NCI-H2081 treated with DMSO at 0.1 percent for 48 hours (cell line): ENCODE measurements at places on chromosomes 13 and 19.

GRCh38 chr19:36939153-36939552, 23.0 kb downstream of the ZNF568 start:
- no peak for DNase-seq

DNA sequence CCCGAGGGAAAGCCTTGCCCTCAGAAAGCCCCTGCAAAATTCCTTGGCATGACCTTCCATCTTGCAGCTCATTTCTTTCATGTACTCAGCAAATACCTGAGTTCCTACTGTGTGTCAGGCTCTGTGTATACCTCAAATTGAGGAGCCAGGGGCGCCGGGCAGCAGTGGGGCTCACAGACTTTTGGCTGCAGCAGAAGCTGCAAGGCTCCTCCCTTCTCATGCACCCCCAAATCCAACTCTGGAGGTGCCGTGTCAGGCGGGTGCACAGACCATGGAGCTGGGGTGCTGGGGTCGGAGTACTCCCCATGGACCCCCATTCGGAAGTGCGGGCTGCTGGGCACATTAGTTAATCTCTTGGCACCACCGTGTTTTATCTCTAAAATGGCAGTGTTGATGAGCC, 72.3 kb downstream of the COL4A2 start:
- no peak for DNase-seq

GRCh38 chr19:54576411-54576976, 2.9 kb downstream of the LILRA2 start:
- DNase-seq = no peak

DNA sequence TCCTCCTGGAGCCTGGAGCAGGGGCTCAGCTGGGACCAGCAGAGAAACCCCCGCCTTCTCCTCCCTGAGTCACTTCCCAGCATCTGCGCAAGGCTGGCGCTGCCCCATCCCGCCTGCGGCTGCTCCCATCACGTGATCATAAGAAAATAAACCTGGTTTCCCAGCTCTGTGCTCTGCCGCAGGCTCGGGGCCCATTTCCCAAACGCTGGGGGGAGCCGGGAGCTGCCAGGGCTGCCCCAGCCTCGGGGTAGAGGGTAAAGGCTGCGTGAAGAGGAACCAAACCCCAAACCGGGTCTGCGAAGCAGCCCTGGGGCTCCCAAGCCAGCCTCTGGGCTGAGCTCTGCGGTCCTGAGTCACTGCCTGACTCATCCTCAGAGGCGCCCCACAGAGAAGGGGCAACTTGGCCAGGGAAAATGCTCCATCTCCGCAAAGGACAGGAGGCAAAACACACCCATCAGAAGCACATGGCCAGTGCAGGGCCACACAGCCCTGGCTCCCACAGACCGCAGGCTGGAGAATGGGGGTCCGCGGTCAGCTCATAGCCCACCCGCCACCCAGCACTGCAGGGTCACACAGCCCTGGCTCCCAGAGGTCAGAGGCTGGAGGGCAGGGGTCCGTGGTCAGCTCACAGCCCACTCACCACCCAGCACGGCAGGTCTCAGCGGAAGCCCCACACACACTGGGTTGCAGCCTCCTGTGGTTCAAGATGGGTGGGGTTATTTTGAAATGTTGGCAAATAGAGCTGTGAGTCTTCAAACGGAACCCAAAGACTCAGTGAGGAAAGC, 67.1 kb downstream of the RASA3 start:
- DNase-seq = no peak

DNA sequence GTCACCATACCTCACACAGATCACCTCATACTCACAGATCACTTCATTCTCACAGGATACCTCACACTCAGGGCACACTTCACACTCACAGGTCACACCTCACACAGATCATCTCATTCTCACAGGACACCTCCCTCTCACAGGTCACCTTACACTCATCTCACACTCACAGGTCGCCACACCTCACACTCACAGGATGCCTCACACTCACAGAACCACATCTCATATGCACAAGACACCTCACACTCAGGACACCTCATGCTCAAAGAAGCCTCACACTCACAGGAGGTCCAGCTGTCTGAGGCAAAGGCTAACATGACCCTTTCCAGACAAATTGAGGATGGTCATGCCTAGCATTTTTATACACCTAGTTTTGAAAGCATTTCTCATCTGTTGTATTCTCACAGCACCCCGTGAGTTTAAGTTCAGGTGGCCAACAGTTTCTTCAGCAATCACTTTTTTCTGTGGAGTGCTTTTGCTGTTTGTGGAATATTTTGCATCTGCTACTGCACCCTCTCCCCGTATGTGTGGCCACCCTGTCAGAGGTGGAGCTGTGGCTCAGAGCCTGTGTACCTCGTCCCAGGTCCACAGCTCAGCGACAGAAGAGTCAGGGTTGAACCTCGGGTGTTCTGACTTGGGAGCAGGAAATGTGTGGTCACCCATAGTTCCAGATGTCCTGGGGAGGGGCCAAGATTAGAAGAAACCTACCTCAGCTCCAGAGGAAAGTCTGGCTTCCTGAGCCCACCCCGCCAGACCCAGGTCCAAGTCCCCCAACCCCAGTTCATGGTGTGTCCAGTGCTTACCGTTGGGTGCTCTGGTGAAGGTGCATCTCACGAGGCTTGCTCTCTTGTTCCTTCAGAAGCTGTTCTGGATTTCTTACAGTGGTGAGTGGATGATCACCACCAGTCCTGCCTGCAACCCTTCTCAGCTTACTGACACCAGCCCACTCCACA, 7.6 kb downstream of the F7 start:
- DNase-seq = no peak

DNA sequence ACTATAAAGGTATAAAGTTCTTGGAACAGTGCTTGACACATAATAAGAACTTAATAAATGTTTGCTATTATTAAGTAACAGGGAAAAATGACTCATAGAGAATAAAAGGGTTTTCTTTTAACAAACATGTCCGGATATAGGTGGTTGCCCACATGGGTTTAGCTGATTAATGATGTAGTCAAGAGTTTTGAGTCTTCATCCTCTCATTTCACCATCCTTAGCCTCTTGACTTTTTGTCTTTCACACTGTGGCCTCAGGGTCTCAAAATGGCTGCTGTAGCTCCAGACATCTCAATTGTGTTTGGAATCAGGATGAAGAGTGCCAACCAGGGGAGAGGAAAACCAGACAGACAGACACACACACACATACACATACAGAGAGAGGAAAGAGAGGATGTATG, 97.9 kb downstream of the HSPH1 start:
- no peak for DNase-seq

GRCh38 chr13:21583478-21583877, 20.5 kb downstream of the MICU2 start:
- DNase-seq = no peak

DNA sequence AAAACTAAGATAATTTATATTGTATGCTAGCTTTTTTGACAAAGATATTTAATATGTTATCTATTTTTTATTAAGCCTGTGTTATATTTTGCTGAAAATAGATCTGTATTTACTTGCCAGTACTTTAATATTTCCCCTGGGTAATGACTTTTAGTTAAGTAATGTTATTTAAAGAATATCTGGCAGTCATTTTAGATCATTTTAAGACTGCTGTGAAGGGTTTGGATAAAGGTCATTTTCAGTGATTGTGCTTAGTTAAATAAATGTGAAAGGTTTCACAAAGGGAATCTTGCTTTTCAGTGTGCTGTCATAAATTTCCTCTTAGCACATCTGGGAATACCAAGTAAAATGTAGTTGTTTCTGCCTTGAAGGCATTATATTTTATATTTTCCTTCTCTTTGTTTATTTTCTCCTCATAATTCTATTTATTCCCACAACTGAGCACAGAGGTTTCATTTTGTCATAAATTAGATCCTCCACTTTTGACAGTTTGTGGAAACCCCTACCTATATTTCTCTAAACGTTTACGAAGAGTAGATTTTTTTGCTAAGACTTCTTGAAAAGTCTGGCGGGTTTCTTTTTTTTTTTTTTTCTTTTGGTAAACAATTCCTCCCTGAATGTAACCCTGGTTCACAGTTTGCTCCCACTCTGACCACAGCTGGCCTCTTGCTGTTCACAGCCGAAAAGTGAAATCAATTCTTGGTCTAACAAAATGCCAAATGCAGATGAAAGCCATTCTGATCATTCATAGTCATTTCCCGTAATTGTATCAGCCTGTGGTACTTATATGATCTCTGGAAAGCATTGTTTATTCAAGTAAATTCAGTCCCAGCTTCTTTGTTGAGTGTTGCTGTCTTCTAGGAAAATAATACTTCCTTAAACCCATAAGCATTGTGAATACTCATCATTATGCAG, 87.8 kb downstream of the MAB21L1 start:
- DNase-seq = no peak

GRCh38 chr19:50325310-50326100, 3.7 kb downstream of the KCNC3 start:
- no peak for DNase-seq

- DNase-seq = no peak
These were observed 218.0 kb downstream of the IRS2 start for GRCh38 chr13:109568339-109568818.

DNA sequence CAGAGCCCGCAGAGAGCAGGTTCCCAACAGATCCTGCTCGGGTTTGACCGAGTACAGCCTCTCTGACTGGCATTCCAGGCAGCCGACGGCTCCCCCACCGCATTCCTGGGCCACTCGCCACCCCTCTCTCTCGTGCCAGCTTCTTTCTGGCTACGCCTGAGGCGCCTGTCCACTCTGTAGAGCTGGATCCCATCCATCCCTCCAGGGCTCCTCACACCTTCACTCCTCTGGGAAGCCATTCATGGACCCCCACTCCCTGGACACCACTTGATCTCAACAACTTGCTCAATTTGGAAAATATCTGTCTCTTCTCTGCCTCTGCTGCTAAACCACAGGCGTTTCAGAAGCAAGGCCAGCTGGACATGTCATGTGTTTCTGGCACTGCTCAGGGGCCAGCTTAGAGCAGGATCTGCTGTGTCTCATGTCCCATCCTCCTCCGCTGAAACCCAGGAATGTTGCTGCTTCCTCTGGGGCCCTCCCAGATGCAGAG, 30.6 kb upstream of the ATP1A3 start:
- no peak for DNase-seq

DNA sequence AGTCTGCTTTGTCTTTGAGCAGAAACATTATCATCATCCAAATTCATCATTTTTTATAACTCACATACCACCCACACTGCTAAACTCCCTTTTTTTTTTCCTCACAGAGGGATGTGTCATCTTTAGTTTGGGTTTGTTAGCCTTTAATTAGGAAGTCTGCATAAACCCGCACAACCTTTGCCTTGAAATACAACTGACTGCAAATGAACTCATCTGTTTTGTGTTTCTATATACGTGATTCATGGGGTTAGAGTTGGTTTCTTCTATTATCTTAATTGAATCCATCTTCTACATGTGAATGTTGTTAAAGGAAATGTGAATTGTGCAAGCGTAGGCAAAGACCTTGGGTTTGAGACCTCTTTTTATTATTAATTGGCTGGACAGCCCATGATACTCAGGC, 102.7 kb downstream of the SLAIN1 start:
- no peak for DNase-seq

- DNase-seq = no peak
These were observed 675 bp downstream of the PEG3 start for GRCh38 chr19:56839652-56840450.
